Cortex of kidney (tissue), 1 donor: ENCODE measurements at places on chromosomes 1 and 21.

DNA sequence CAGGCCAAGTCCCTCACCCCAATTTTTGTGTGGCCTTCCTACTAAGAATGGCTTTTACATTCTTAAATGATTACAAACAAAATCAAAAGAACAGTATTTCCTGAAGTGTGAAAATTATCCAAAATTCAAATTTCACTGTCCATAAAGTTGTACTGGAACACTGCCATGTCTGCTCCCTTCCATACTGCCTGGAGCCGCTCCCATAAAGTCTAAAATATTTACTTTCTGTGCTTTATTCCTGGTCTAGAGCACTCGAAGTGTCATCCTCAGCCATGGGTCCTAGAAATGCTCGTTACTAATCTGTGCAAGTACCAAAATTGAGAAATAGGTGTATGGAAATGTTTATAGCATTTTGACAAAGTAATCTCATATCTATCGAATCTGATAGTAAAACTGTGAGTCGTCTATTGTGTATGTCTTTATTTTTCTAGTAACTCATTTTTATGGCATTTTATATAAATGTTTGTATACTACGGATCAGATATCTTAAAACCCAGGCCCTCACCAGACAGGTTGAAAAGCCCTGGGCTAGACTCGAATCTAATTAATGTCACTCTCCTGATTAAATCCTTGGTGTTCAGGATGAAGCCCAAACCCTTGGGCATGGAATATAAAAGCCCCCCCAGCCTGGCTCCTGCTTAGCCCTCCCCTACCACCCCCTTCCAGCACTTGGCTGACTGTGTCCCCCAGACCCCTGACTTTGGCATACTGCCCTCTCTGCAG is 4.9 kb downstream of the LBR start:
- DNase-seq: no peak

- DNase-seq: no peak
These were observed 7.6 kb downstream of the ZNF683 start for GRCh38 chr1:26364956-26365355.

GRCh38 chr1:82269431-82269830 is 468.7 kb downstream of the ADGRL2 start:
- DNase-seq: no peak

- no peak for DNase-seq
These were observed 7.7 kb upstream of the LAMB3 start for GRCh38 chr1:209659909-209660308.

DNA sequence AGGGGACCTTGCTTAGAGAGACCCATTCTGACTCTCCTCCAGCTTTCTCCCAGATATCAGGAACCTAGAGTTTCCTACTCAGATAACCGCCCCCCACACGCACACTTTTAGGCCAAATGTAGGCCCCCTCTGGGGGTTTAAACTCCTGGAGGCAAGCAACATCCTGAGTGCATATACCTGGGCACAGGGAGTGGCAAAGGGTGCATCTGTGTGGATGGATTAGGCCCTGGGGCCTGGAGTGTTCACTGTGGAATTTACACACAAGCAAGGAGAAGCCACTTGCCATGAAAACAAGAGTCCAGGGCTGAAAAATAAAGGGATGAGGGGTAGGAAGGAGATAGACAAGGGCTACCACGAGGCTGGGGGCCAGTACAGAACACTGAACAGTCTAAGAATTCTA is 343.1 kb downstream of the NTNG1 start:
- DNase-seq: no peak

DNA sequence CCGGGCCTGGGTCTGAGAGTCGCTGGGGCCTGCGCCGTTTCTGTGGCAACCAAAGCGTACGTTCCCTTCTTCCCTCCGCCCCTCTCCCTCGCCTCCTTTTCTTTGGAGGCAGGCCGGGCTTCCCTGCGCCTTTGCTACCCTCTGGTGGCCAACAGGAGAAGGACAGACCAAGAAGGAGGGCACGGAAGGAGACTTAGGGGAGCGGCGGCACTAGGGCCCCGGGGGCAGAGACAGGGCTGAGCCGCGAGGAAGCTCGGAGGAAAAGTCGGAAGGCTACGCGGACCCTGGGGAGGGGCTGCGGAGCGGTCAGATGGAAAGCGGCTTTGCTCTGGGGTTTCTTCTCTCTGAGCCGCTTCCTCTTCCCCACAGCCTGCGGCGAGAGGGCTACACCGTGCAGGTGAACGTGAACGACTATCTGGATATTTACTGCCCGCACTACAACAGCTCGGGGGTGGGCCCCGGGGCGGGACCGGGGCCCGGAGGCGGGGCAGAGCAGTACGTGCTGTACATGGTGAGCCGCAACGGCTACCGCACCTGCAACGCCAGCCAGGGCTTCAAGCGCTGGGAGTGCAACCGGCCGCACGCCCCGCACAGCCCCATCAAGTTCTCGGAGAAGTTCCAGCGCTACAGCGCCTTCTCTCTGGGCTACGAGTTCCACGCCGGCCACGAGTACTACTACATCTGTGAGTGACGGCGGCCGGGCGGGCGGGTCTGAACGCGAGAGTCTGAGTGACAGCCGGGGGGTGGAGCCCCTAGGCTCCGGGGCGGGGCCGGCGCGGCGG is 6.3 kb downstream of the EFNA3 start:
- DNase-seq: no peak

DNA sequence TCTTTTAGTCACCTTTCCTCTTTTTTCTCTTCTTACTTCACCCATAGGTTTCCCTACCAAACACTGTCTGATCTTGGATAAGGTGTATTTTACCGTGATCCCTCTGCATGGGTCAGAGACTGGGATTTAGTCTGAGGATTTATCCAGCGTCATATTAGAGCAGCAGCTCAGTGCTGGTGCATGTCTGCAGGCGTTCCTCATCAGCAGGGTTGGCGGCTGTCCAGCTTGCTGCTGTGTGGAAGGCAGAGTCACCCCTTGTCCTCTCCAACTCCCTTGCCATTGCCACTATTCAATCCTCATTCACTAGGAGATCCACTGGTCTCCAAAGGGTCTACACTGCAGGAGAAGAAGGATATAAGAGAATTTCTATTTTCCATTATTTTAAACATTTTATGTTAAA is 7.3 kb upstream of the FAM78B start:
- DNase-seq: no peak

DNA sequence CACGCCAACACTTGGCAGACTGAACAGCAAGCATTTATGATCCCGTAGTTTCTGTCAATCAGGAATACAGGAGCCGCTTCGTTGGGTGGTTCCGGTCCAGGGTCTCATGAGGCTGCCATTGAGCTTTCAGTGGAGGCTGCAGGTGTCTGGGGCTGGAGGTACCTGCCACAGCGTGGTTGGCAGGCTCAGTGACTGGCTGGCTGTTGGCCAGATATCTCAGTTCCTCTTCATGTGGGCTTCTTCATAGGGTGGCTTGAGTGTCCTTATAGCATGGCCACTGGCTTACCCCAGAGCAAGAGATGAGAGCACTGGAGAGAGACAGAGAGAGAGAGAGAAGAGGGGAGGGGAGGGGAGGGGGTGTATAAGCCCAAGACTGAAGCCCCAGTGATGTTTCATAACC is 29.3 kb downstream of the PIK3CD start:
- no peak for DNase-seq
